Hematopoietic multipotent progenitor cell treated with erythropoietin and hydrocortisone succinate and interleukin-3 and kit ligand, for 6 days (in vitro differentiated cells): ENCODE measurements at places on chromosomes 1 and 21.

GRCh38 chr1:184362876-184363275 lies 24.0 kb upstream of the C1orf21 start:
- no peak for DNase-seq

- DNase-seq: no peak
Observed at GRCh38 chr1:72521659-72522058, 239.3 kb upstream of the NEGR1 start.

GRCh38 chr1:32753532-32754316 lies 51.2 kb upstream of the SYNC start:
- peak; percentile 88 for DNase-seq

GRCh38 chr1:210654176-210654981 lies 325.7 kb downstream of the HHAT start:
- DNase-seq: no peak

GRCh38 chr21:32372755-32373154 lies 20.1 kb downstream of the URB1 start:
- no peak for DNase-seq

DNA sequence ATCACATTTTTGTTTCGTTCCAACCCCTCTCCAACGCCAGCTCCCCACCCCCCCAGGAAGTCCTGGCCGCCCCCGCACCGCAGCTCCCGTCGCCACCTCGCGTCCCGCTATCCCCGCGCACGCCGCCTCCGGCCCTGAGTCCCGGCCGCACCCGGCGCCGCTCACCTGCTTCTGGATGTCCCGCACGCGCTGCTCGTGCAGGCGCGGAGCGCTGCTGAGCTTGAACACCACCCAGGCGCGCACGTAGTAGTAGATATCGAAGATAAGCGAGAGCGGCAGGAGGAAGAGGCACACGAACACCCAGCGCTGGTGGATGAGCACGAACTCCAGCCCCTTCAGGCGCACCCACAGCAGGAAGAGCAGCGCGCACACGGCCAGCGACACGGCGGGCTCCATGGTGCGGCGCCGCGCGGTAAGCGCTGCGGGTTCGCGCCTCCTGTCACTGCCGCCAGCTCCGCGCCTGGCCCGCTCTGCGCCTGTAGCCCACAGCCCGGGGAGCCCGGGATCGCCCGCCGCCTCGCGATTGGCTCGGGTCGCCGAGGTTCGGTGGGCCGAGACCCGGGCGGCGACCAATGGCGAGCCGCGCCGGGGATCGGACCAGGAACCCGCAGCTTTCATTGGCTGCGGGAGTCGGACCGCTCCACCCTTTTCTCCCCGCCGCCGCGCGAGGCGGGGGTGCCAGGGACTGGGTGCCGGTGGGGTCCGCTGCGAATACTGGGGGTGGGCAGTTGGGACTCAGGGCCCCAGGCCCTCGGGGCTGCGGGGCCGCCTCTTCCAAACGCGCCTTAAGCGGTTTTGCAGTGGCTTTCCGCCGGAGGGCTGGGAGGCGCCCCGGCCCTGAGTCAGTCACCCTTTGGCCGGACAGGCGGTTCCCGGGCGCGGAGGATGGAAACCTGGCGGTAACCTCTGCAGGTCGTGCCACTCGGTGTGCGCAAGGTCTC lies at the start of gene DHCR24:
DHCR24 (minus strand) TSS at position 472 of the 941 bp plus-strand sequence; CDS start at position 396, 76 bp downstream.
- DNase-seq: peak; percentile 94

GRCh38 chr1:166384948-166385347 lies 218.1 kb upstream of the FAM78B start:
- DNase-seq: no peak

DNA sequence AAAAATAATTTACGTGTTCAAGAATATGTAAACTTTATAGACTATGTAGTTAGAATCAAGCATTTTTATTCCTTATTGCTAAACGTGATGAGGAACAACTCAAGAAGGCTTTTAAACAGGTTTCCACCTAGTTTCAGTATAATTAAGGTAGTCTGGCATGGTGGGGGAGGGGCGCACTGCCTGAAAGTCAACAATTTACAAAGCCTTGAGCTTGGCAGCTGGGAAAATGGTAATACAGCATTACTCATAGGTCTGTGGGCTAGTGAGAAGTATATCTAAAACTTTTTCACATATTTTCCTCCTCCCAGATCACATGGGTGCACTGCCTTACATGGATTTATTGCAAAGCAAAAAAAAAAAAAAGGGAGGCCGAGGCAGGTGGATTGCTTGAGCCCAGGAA lies 75.2 kb downstream of the EVI5 start:
- no peak for DNase-seq

- DNase-seq: no peak
Observed at GRCh38 chr1:208681878-208682663, 437.9 kb upstream of the PLXNA2 start.

DNA sequence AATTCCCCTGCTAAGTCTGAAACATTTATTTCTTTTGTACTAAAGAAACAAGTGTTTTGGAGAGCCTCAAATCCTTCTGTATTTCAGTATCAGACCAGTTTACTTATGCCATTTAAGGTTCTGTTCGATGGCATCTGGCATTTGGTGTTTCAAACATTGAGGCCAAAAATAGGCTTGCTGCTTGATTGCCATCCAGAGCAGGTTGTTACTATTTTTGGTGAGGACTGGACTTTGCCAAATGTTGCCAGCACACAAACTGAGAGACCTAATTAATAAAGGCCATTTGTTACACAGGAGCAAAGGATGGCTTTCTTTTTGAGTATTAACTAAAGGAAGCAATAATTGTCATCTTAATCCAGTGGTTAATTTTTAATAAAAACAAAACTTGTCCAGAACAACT lies 26.2 kb downstream of the VPS45 start:
- DNase-seq: no peak

GRCh38 chr1:211589782-211590721 lies 11.1 kb upstream of the SLC30A1 start:
- peak; percentile 72 for DNase-seq

GRCh38 chr1:170414989-170415709 lies 116.8 kb upstream of the GORAB start:
- no peak for DNase-seq

DNA sequence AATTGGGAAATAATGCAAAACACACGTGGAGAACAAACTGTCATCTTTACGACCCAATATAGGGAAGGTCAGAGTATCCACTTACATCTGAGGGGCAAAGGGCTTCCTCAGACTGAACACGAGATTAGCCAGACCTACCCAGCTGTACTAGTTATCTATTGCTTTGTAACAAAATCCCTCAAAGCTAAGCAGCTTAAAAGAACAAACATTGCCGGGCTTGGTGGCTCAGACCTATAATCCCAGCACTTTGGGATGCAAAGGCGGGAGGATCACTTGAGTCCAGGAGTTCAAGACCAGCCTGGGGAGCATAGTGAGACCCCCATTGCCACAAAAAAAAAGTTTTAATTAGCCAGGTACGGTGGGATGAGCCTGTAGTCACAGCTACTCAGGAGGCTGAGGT lies 262.8 kb downstream of the LTN1 start:
- no peak for DNase-seq

DNA sequence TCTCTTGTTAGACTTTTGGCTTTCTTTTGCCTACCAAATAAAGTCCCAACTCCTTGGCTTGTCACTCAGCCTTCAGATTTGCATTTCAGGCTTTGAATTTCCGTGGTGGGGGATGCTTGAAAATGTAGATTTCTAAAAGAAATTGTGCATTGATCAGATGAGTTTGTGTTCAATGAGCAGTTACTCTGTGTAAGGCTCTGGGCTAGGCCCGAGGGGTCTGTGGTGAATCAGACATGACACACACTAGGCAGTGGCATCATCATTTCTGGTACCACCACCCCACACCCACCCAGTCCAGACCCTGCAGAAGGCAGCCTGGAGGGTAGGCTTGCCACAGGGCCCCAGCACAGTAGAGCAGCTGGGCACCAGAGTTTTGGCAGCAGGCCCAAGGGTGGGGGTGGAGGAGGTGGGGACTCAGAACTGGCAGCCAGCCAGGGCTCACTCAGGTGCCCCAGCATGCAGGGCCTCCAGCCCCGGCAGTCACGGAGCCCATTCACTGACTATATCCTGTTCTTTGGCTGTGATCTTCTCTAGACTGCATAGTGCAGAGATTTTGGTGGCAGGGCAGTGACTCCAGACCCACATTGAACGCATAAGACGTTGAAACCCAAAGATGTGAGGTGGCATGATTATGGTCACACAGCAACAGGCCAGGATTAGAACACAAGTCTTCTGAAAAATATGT lies 97.2 kb upstream of the ARTN start:
- DNase-seq: peak; percentile 93

- DNase-seq: peak; percentile 50
Observed at GRCh38 chr1:41282679-41283317, 40.7 kb upstream of the SCMH1 start.

GRCh38 chr21:38358666-38359065 lies 101.9 kb downstream of the KCNJ15 start:
- no peak for DNase-seq

DNA sequence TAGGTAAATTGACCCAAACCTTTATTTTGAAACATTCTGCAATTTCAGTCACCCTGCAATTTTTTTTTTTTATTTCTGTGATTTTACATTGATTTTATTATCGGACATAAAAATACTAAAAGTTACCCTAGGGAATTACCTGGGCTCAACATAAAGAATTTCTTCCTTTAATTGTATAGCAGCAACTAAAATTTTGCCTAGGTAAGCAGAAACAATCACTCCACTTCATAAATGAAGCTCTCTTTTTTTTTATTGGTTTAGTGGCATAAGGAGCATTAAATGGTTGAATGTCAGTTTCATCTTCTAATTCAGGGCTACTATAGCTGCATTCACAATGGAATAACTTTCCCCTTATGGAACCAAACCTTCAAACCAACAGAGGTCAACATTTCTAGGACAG lies 15.3 kb upstream of the OR2M4 start:
- no peak for DNase-seq

DNA sequence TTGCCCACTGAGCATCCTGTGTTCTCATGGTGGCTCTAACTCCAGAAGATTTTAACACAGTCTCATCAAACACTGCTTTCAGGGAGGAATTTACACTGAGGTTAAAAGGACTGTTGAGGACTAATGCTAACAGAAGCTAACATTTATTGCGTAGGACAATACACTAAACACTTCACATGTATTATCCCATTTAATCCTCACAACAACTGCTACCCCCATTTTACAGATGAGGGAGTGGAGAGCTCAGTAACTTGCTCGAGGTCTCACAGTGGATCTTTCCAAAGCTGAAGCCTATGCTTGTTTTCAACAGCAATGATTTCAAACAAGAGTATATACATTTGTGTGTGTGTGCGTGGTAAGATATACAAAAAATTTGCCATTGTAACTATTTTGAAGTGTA lies 13.9 kb downstream of the ATF3 start:
- DNase-seq: no peak

- no peak for DNase-seq
Observed at GRCh38 chr1:103170609-103171008, 62.3 kb upstream of the COL11A1 start.

DNA sequence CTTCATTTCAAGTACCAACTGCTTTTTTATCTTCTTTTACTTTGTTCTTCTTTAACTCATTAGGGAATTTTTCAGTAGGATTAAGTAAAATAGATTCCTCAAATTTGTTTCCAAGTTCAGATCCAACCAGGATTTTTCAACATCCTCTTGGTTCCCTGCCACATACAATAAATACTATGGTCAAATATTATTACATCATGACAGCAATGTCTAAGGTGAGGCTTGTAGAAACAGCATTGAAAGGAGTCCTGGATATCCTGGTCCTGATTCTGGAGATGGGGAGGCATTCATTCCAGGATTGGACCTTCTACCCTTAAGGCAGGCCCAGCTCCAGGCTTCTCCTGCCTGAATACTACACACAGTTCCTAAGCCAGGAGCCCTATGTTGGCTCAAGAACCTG lies 80.2 kb upstream of the F3 start:
- no peak for DNase-seq

- no peak for DNase-seq
Observed at GRCh38 chr1:111541721-111542120, 38.3 kb upstream of the ADORA3 start.

- no peak for DNase-seq
Observed at GRCh38 chr1:211493876-211494653, 2.1 kb upstream of the RD3 start.

DNA sequence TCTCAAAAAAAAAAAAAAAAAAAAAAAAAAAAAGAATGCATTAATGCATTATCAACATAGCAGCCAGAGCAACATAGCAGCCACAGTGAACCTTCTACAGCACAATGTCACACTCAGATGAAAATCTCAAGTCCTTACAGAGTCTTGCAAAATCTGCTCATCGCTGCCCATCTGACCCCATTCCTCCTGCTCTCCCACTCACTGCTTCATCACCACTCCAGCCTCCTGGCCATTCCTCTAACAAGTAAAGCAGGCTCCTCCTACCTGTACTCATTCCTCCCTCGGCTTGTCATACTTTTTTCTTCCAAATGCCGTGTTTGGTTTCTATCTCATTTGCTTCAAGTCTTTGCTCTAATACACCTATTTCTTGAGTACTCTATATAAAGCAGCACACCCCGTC lies 29.5 kb downstream of the BRINP2 start:
- no peak for DNase-seq

GRCh38 chr1:33758698-33759097 lies 105.2 kb upstream of the HMGB4 start:
- no peak for DNase-seq

DNA sequence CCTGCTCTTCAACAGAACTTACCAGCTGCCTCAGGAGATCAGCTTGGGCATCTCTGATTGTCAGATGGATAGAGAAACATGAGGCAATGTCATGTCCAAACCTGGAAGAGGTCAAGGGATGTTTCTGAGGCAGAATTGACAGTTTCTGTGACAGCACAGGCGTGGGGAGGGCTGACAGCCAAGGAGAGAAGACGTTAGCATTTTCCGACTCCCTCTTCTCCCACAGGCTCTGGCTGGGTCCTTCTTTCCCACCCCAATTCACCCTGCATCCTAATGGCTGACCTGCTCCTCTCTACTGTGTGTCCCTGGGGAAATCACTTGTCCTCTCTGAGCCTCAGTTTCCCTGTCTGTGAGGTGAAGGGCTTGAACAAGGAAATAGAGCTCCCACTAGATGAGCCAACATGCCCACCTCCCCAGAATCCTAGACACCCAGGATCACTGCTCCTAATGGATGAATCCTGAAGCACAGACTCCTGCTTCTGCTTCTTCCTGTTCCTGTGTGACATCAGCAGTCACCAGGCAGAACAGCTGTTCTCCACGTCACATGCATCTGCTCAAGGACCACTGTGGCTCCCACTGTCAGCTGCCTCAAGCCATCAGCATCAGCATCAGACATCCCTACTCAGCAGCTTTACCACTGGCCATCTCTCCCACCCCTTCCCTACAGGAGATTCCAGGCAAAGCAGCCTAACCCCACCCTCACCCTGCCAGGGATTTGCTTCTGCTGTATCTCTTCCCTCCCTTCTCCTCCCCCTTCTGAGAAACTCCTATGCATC lies 408.0 kb downstream of the MATN1 start:
- DNase-seq: no peak

DNA sequence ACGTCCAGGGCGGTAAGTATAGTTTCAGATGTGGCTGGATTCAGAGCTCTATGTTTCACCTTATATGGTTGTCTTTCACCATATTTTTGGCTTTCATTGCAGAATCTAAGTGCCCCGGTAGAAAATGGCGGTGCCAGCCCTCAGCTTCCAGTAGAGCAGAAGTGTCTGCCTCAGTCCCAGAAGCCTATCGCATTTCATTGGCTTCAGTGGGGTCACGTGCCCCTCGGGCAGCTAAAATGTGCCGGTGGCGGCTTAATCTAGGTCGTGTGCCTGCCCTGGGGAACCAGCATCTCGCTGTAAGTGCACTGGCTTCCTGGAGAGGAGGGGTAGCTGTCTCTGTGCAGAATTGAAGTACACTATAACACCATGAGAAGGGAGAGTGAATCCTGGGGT lies 107.4 kb upstream of the MAGI3 start:
- no peak for DNase-seq

GRCh38 chr1:111837393-111837792 lies 81.7 kb downstream of the DDX20 start:
- no peak for DNase-seq

GRCh38 chr1:167043752-167044488 lies 46.3 kb downstream of the GPA33 start:
- peak; percentile 81 for DNase-seq
